Activated effector memory CD4-positive, alpha-beta T cell treated with anti-CD3 and anti-CD28 coated beads, Interleukin-2, amount 50 U/mL, for 16 hours (primary cell): ENCODE measurements at places on chromosomes 5 and 9.
A peak's percentile ranks its signal among the peaks of the same experiment; 100 is the strongest.

DNA sequence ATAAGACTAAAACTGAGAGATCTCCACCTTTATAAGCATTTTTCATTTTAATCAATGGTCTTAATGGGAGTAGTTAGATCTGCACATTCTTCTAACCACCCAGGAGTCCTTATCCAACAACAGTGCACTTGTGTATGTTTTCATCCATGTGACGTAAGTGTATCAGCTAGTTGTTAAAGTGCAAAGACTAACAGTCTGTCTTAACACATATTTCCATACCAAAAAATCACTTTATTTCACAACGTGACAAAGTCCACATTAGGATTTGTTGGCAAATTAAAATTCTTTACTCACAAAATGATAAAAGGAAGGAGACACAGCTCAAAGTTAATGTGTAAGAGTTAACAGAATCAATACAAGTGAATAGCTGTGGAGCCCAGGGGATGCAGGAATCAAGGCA, 1.9 kb upstream of the SMC2 start:
- DNase-seq, result no peak

DNA sequence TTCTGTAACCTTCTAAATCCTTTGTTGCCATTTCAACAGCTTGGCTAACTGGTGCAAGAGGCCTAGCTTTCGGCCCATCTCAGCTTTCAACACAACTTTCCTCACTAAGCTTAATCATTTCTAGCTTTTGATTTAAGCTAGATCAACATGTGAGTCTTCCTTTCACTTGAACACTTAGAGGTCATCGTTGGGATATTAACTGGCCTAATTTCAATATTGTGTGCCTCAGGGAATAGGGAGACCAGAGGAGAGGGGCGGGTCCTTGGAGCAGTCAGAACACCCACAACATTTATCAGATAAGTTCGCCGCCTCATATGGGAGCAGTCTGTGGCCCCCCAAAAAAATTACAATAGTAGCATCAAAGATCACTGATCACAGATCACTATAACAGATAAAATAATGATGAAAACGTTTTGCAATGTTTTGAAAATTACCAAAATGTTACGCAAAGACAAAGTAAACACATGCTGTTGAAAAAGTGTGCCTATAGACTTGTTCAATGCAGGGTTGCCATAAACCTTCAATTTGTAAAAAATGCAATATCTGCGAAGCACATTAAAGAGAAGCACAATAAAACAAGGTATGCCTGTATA, 66.8 kb upstream of the PCSK1 start:
- no peak for DNase-seq

GRCh38 chr9:2243666-2244555, 228.8 kb downstream of the SMARCA2 start:
- DNase-seq, result no peak

DNA sequence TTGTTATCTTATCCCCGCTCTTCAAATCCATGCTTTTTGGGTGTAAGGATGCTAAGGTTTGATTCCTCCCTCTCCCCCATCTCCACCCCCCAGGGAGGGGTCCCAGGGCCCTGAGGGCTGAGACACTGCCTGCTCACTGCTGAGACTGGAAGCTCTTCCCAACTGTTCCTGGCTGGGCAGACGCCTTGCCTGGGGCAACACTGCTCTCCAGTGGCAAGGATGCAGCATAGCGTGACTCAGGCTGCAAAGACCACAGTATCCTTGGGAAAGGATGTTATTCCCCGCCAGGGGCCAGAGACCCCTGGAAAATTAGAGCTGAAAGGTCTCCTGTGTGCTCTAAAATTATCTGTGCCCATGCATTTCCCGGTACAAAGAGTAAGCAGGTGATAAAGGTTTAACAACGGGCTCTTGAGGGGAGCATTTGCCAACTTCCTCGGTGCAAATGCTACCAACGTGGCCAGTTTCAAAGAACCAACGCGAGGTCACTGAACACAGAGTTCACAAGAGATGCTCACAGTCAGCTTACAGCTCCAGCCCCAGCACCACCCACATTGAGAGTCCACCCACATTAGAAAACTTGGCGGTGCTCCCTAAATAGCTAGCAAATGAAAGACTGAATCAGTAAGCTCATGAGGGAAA, 271.9 kb downstream of the NSG2 start:
- DNase-seq, result peak; percentile 21

GRCh38 chr9:84874022-84874421, 204.5 kb downstream of the NTRK2 start:
- no peak for DNase-seq

DNA sequence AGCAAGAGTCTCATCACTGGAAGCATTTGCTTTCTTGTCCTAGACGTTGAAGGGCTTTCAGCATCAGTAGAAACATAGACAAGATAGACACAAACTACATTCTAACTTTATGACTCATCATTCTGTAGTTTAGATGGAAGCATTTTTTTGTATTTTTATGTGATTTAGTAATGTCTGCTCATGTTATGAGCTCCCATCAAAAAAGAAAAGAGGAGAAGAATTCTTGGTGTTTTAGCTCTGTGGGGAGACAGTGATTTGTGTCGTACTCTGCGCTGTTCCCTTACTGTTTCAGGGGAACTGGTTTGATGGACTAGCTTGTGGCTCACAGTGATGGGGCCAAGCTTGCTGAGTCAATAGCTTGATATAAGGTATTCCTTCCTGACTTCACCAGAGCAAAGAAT, 159.2 kb upstream of the WWC1 start:
- DNase-seq, result no peak

GRCh38 chr9:125317704-125318103, 56.1 kb downstream of the GAPVD1 start:
- DNase-seq, result no peak

- DNase-seq, result no peak
Measured at GRCh38 chr9:131329241-131329641, 39.7 kb downstream of the PLPP7 start.

DNA sequence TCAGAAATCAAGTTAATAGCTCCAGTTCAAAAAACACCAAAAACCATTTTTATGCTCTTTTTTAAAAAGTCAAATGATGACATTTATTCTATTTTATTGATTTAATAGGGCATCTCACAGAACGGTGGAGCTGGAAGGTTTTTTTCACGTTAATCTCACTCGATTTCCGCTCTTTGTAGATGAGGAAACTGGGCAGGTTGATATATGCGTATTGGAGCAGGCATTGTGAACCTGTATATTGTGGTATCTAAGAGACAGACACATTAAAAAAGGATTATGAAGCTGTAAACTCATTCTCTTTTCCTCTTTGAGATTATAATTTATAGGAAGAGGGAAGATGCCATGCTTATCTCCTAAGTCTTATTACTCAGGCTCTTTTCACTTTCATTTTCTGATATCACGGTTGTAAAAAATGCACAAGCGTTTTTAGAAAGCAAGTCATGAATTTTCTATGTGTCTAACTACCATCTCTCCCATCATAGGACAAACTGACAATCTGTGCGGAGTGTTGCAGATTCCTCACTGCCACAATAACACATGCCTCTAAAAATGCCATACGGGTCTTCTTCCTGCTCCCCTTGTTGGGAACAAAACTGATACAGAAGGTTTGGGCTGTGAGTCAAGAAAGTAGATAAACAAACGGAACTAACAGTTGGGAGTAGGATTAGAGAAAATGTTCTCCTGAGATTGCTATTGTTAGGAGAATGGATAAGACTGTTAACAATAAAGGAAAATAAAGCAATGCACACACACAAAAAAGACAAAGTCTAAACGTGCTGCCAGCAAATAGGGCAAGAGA, 1997.7 kb downstream of the MAT2B start:
- DNase-seq, result no peak

DNA sequence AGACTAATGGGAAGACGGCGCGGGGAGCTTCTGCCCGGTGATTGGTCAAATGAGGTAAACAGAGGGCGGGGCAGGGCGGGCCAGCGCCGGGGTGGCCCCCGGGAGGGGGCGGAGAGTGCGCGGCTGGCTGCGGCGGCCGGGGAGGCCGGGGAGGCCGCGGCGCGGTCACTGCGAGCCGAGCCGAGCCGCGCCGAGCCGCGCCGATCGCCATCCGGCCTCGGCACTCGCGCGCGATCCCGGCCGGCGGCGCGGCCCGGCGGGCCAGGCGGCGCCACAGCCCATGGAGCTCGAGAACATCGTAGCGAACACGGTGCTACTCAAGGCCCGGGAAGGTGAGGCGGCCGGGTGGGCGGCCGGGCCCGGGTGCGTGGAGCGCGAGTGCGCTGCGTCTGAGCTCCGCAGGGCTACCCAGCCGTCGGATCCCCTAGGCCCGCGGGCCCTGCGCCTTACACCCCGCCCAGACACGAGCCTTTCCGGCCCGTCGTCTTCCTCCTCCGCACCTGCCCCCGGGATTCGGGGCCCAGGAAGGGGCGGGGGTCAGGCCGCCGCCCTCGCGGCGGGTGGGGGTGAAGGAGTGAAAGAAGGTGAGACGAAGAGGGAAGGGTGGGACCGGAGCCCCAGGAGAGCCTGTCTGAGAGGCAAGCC, at the start of gene GRK6:
Gene GRK6, plus strand, starts transcription at position 111 of the 645 bp plus-strand sequence. Its CDS starts 170 bp downstream, at position 281.
- peak; percentile 90 for DNase-seq
